ENCODE measurements at places on chromosomes 3 and 15. TPM values are rescaled to one million over a fixed set of nuclear protein-coding genes. Genes with fewer than 3 reads are reported as not detected.

DNA sequence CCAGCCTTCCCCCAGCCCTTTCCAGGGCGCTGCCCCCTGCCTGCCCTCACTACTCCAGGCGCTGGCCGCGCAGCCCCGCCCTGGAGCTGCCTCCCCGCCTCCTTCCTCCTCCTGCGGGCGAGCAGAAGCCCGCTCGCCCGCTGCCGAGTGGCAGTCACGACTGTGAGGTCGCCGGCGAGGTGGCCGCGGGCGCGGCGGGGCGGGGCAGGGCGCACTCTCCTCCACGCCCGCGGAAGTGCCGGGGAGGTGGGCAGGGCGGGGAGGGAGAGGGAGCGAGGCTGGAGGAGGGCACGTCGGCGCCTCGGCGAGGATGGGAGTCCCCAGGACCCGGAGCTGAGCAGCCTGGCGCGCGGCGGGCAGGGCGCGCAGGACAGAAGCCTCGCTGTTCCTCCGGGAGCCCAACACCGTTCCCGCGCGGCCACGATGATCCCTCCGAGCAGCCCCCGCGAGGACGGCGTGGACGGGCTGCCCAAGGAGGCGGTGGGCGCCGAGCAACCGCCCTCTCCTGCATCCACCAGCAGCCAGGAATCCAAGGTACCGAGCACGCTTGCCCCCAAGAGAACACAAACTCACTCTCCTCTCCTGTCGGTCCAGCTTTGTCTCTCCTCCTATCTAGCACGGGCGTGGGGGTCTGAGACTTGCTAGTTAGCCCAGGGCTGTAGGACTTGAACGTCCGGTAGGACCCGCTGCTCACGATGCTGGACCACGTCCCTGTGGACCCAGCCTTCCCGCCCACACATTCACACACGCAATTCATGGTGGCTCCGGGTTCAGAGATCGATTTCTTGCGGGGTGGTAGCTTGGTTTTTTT lies at the start of gene STAC:
TSS of gene STAC (plus strand) at position 284 of the 811 bp plus-strand sequence. CDS start at position 424, 140 bp downstream.
- H3K4me3 ChIP-seq: peak within 1 kb of the TSS; percentile 56
- no peaks in the 10 kb centered on the region for H3K4me1 ChIP-seq
- H3K27ac ChIP-seq: no peak within 1 kb of the TSS
- DNase-seq: no peak
- no peaks in the 10 kb centered on the region for H3K27me3 ChIP-seq
- H3K36me3 ChIP-seq: no peaks in the 10 kb centered on the region

DNA sequence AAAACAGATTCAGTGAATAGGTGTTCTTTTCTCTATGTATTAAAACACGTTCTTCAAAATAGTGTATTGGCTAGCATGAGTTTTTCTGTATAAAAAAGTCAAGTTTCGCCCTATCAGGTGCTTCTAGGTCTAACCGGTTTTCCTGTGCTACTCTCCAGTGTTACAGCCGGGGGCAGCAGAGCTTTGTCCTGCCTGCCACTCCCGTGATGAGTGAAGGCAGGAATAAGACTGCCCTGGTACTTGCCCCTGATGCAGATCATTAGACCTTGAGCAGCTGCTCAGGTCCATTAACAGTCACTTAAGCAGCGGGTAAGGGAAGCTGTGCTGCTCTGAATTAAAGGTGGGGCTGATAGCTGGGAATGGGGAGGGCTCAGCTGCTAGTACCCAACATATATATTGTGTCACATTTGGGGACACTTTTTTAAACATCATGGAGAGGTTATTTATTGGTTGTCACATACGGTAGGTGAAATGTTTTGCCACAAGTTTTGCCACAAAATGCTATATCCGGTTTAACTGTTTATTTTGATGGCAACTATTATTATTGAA lies 1.3 kb upstream of the UNC13C start:
- no peak overlapping the region for H3K27ac ChIP-seq
- no peak for DNase-seq
- no peak overlapping the region for H3K4me3 ChIP-seq
- no peaks in the 10 kb centered on the region for H3K4me1 ChIP-seq
- H3K36me3 ChIP-seq: no peaks in the 10 kb centered on the region

DLG1 gene
- 115 TPM for total RNA-seq

DNA sequence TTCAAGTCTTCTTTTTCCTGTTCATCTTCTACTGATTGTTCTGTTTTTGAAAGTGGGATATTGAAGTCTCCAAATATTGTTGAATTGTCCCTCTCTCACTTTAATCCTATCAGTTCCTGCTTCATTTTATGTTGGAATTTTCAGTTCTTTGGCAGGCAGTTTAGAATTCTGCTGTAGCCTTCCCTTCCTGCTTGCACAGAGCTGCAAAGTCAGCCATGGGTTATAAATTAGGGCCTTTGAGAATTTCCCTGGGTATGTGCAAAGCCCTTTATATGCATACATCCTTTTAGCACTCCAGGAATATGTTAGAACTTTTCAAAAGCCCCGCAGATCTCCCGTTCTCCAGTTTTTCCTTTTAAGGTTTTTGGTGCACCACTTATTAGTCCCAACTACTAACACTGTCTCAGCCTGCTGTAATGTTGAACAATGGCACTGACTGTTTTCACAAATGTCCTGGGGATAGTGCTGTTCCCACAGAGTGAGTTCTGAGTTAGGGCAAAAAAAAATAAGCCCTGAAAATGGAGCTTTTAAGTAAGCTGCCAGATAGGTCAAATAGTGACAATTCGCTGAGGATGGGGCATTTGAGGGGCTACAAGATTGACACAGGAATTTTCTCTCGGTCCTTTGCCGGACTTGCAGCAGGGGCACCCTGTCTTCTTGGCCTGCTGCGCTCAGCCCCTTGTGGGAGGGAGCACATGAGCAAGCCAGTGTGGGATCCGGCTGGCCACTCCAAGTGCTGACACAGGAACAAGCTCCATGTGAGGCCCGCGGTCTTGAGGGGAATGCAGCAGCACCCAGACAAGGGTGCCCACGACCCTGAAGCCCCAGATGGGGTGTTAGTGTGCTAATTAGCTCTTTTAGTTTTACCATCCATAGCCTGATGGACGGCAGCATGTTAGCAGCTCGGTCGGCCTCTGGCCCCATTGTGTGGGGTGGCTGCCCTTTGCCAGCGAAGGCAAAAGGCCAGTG lies 96.0 kb downstream of the VPS8 start:
- no peaks in the 10 kb centered on the region for H3K4me1 ChIP-seq
- no peak overlapping the region for H3K27ac ChIP-seq
- no peaks in the 10 kb centered on the region for H3K27me3 ChIP-seq
- no peak for DNase-seq

IMP3 gene
- total RNA-seq: 109 TPM

- H3K27me3 ChIP-seq: no peaks in the 10 kb centered on the region
- no peak overlapping the region for H3K27ac ChIP-seq
- no peak for DNase-seq
- H3K4me3 ChIP-seq: no peak overlapping the region
- no peaks in the 10 kb centered on the region for H3K36me3 ChIP-seq
- peaks cover 7% of the 10 kb centered on the region for H3K4me1 ChIP-seq
Measured at GRCh38 chr3:132311841-132312240, 5.4 kb upstream of the ACP3 start.

GRCh38 chr3:52433996-52434479 lies 10.9 kb downstream of the SEMA3G start:
- H3K27ac ChIP-seq: peak overlapping the region; percentile 19
- no peak overlapping the region for H3K4me3 ChIP-seq
- H3K36me3 ChIP-seq: no peaks in the 10 kb centered on the region
- DNase-seq: no peak
- H3K4me1 ChIP-seq: peaks cover 48% of the 10 kb centered on the region

TJP1 gene
- 110 TPM for total RNA-seq

SEMA3G gene
- total RNA-seq: 8.3 TPM

PDE12 gene
- total RNA-seq: 12.0 TPM

- DNase-seq: no peak
- H3K4me1 ChIP-seq: peaks cover 11% of the 10 kb centered on the region
- no peak overlapping the region for H3K27ac ChIP-seq
- H3K27me3 ChIP-seq: no peaks in the 10 kb centered on the region
Measured at GRCh38 chr3:193840111-193840641, 247.2 kb downstream of the OPA1 start.

LINGO1 gene
- total RNA-seq: 4.7 TPM

DNA sequence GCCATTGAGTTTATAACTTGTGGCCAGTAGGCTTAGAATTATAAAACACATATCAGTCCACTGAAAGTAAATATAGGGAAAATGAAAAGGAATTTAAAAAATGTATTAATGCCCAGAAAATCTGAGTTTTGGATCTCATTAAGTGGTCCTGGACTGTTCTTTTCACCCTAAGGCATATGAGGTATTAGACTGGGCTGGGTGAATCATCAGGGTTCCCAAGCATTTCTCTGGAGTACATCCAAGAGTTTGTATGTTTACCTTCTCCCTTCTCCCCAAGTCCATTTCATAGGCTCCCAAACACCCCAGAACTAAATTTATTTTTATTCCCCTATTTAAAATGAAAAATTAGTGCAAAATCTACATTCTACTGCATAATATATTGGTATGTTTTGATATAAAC lies 31.9 kb upstream of the SPTSSB start:
- no peaks in the 10 kb centered on the region for H3K36me3 ChIP-seq
- no peaks in the 10 kb centered on the region for H3K27me3 ChIP-seq
- no peak for DNase-seq
- H3K27ac ChIP-seq: no peak overlapping the region
- H3K4me1 ChIP-seq: no peaks in the 10 kb centered on the region

DNA sequence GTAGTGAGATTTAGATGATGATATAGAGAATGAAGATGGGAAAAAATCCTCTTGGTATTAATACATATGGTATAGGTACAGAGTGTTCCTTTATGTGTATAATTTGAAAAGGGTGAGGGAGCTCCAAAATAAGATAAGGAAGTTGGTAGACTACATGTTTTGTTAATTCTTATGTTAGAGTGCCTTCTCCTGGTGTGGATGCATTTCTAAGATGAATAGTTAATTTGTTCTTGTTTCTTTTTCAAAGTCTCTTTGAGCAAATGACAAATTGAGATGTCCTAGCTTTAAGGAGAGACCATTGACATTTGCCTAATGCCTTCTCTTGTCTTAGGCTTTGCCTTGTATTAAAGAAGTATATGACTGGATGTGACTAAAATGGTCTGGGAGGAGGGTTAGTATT lies 34.1 kb downstream of the AKAP13 start:
- peaks cover 51% of the 10 kb centered on the region for H3K4me1 ChIP-seq
- H3K27me3 ChIP-seq: no peaks in the 10 kb centered on the region
- DNase-seq: no peak
- H3K27ac ChIP-seq: peak overlapping the region; percentile 56
- H3K4me3 ChIP-seq: no peak overlapping the region

PATL2 gene
- total RNA-seq: not detected

DNA sequence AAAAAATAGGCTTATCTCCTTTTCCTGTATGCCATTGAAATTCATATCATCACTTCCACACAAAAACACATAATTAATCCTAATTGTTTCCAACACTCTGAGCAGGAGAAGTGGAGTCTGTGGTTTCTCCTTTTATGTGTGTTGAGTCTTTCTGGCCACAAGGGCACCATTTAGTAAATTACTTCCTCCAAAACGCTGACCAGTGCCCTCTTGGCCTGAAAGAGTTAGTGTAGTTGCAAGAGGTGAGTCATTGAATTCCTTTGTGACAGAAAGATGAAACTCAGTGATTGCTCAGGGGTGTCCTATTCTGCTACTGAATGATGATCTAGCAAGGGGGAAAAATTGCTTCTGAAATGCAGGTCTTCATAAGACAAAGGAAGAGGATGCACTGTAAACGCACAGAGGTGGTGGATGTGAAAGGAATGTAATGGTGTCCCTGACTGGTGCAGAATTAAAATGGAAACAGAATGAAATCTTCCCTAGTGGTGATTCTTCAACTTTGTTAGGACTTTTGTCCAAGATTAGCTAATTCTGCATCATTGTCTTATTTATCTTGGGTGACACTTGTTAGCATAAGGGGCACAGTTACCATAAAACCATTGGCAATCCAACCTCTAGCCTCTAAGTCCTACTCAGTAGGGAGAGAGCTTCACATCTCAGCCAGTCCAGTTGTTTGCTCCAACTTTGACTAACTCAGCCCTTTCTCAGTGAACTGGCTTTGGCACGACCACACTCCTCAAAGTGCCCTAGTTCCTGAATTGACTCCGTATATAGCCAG lies 208.4 kb upstream of the NANOGP8 start:
- H3K4me1 ChIP-seq: no peaks in the 10 kb centered on the region
- H3K27me3 ChIP-seq: no peaks in the 10 kb centered on the region
- no peak for DNase-seq
- H3K4me3 ChIP-seq: no peak overlapping the region
- H3K36me3 ChIP-seq: no peaks in the 10 kb centered on the region
- no peak overlapping the region for H3K27ac ChIP-seq

TEX264 gene
- 66.8 TPM for total RNA-seq

HYAL1 gene
- total RNA-seq: 17.7 TPM

DNA sequence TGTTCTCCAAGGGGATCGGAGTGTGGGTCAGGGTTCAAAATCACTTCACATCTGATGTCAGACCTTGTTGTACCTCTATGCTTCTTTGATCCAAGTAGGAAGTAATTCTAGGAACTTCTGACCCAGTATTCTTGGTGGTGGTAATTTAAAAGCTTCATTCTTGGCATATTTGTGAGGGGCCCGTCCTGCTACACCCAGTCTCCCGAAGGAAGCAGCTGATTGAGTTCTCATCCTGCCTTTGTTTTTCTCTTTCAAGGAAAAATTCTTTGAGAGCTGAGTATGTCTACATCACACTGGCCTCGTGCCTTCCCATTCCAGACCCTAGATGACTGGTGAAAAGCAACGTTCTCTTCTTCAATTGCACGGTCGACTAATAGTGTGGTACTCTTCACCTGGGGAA lies 234.4 kb upstream of the TPRG1 start:
- H3K36me3 ChIP-seq: no peaks in the 10 kb centered on the region
- no peak overlapping the region for H3K4me3 ChIP-seq
- DNase-seq: no peak
- no peaks in the 10 kb centered on the region for H3K27me3 ChIP-seq
- peaks cover 7% of the 10 kb centered on the region for H3K4me1 ChIP-seq
- H3K27ac ChIP-seq: no peak overlapping the region

ILDR1 gene
- 3.7 TPM for total RNA-seq

C15orf39 gene
- 20.9 TPM for total RNA-seq

FOXL2NB gene
- total RNA-seq: 1.5 TPM

All from vagina (tissue), 2 donors.